ENCODE measurements at places on chromosomes 1 and 21. TPM values are rescaled to one million over a fixed set of nuclear protein-coding genes. Genes with fewer than 3 reads are reported as not detected.

FAM167B gene
- total RNA-seq = 1.1 TPM

FAAH gene
- total RNA-seq = 99.7 TPM

CCDC27 gene
- not detected for total RNA-seq

SLC5A9 gene
- total RNA-seq = 3.0 TPM

AIRE gene
- total RNA-seq = not detected

DNA sequence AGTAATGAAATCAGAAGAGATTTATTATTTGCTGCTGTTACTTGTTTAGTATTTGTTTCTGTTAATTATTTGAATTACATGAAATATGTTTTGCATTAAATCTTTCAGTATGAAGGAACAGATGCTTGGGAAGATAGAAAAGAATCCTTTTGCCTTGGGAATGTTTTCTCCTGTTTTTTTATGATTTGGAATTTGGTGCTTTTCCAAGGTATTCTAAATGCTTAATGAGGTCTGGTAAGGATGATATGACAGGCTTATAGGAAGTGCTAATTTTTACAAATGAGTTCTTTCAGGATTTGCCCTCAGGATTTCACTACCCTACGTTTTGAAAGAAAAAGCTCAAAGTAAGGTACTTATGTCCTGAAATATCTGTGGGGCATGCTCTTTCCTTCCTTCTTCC, 25.6 kb upstream of the ST6GALNAC3 start:
- no peak for DNase-seq

- peak; percentile 58 for DNase-seq
Measured at GRCh38 chr1:39575191-39576015, 1.2 kb downstream of the PABPC4 start.

GRCh38 chr1:176552999-176553398, 90.0 kb downstream of the PAPPA2 start:
- no peak for DNase-seq

GRCh38 chr1:3673381-3674099, 21.2 kb downstream of the TP73 start:
- no peak for DNase-seq

DNA sequence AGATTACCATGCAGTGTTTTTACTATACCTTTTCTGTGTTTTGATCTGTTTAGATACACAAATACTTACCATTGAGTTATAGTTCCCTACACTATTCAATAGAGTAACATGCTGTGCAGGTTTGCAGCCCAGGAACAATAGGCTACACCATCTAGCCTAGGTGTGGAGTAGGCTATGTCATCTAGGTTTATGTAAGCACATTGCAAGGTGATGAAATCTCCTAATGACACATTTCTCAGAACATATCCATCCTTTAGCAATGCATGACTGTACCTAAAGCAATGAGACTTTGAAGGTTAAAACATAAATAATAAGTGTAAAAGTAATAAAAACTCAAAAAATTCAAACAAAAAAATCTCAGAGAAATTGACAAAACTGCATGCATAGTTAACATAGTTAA, 358.6 kb downstream of the USH2A start:
- no peak for DNase-seq

DNA sequence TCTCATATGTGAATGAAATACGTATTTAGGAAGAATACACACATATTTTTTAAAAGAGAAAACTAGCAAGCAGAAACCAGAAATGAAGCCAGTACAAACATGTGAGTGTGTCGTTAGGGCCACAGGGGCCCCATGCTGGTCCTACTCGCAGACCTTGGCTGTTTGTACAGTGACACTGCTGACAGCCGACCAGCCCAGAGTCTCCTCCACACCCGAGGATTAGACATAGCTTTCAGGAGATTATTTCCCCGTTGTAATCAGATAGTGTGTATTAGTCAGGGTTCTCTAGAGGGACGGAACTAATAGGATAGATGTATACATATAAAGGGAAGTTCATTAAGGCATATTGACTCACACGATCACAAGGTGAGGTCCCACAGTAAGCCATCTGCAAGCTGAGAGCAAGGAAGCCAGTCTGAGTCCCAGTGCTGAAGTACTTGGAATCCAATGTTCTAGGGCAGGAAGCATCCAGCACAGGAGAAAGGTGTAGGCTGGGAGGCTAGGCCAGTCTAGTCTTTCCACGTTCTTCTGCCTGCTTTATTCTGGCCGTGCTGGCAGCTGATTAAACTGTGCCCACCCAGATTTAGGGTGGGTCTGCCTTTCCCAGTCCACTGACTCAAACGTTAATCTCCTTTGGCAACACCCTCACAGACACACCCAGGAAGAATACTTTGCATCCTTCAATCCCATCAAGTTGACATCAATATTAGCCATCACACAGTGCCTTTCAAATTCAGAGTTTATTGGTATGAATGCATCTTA, 51.2 kb downstream of the DIP2A start:
- peak; percentile 49 for DNase-seq

DNA sequence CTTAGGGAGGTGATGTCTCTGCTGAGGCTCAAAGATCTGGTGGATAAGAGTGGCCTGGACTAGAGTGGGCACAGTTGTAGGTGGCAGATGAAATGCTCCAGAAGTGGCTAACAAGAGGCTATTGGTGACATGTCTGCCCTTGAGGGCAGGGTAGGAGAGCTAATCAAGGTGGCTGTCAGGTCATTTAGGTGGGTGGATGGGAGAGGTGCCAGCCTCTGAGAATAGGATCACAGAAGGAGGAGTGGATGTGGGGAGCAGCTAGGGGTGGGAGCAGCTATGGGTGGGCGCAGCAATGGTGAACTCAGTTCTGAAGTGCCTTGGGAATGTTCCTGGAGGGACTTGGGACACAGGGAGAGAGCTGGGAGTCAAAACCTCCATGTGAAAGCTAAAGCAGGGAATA, 142.0 kb upstream of the GRIK3 start:
- no peak for DNase-seq

GRCh38 chr1:8170059-8170835, 144.1 kb upstream of the ERRFI1 start:
- DNase-seq = no peak

GRCh38 chr1:112818990-112819689, 104.0 kb upstream of the PPM1J start:
- no peak for DNase-seq

- no peak for DNase-seq
Measured at GRCh38 chr1:2400950-2401649, 9.5 kb downstream of the RER1 start.

- no peak for DNase-seq
Measured at GRCh38 chr1:159071970-159072582, 4.5 kb downstream of the AIM2 start.

GRCh38 chr1:185325413-185325812, 8.4 kb upstream of the IVNS1ABP start:
- DNase-seq = no peak

Measured in transverse colon (tissue), 4 donors.